ENCODE measurements at places on chromosomes 6 and 20.

- DNase-seq, result no peak
- H3K4me1 ChIP-seq, result peaks cover 26% of the 10 kb centered on the region
- peak overlapping the region; percentile 76 for H3K27ac ChIP-seq
Measured at GRCh38 chr6:20680697-20681165, 146.5 kb downstream of the CDKAL1 start.

GRCh38 chr6:145648149-145648548 lies 87.2 kb downstream of the EPM2A start:
- H3K4me3 ChIP-seq, result no peak overlapping the region
- no peaks in the 10 kb centered on the region for H3K4me1 ChIP-seq

DNA sequence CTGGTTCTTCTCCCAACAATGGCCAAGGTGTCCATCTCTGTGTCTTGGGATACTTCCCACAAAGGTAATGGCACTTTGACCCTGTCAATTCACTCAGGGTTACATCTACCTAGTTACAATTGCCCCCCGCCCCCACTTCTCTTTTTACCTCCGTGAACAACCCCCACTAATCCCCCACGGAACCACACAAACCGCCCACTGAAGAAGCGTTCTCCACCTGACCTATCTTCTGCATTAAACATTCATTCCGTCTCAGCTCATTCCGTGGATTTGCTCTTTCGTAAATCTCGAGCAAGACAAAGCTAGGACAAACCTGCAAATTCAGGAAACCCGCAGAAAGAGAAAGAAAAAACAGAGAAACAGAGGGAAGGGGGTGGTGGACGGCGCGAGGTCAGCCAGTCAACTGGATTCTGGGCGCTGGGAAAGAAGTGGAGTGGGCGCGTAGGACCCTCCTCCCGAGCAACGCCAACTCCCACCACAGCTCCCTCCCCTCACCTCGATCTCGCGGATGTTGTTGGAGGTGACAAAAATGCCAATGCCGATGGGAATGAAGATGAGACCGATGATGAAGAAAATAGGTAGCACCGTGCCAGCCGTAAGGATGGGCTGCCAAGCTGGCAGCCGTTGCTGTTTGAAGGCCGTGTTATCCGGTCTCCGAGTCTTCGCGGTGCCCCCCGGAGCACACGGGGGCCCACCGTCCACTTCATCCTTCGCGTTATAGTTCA lies 523 bp downstream of the TMEM30A start:
- no peak overlapping the region for H3K27ac ChIP-seq
- H3K4me1 ChIP-seq, result peaks cover 47% of the 10 kb centered on the region
- DNase-seq, result no peak
- no peak overlapping the region for H3K4me3 ChIP-seq

DNA sequence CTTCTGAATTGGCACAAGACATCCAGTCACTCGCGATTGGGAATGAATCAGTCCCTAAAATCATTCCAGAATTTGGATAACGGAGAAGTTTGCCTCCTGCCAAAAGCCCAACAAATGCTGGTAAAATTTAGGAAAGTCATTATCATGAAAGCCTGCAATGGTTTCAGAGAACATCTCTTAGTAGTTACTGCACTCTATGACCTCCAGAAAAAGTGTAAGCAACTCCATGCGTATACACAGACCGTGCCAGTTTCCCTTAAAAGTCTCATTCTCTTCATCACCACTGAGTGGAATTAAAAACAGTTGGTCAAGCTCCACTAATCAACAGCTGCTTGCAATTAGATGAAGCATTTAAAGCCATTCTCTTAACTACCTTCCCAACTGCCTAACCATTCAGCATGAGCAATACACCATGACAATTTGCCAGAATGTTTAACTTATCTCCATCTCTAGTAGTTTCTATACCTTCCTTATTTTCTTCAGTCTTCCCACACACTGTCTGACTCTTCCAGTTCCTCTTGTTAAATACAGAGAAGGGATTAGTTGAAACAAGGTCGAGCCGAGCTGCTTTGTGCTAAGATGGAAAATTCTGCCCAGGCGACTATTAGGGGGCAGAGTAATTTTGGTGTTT lies 183.6 kb upstream of the PRDM1 start:
- no peaks in the 10 kb centered on the region for H3K36me3 ChIP-seq
- peaks cover 12% of the 10 kb centered on the region for H3K4me1 ChIP-seq
- H3K27ac ChIP-seq, result no peak overlapping the region
- no peak for DNase-seq
- no peak overlapping the region for H3K4me3 ChIP-seq
- peaks cover 12% of the 10 kb centered on the region for H3K27me3 ChIP-seq

GRCh38 chr20:37194621-37195417 lies 15.5 kb upstream of the MROH8 start:
- peak overlapping the region; percentile 64 for H3K27ac ChIP-seq
- H3K4me3 ChIP-seq, result peak overlapping the region; percentile 40
- H3K27me3 ChIP-seq, result no peaks in the 10 kb centered on the region
- DNase-seq, result no peak
- H3K36me3 ChIP-seq, result peaks cover 26% of the 10 kb centered on the region
- H3K4me1 ChIP-seq, result peaks cover 51% of the 10 kb centered on the region

DNA sequence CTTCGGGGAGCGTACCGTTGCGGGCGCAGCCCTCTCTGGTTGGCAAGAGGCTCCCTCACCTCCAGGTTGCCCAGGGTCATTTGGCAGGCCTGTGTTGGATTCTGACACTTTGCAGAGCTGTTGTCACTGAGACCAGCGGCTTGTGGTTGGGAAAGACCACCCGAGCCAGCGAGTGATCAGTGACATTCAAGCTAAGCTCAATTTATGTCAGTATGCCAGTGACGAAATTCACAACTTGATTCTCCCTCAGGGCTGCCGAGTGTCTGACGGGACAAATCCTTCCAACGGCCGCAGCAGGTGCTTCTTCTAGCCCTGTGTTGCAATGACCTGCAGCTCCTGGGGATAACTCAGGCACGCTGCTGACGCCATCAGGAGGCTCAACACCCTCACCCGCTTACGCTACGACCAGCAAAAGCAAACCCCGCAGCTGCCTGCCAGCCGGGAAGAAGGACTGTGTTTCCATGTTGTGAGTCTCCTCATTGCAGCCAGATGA lies 16.9 kb upstream of the SLC22A2 start:
- H3K27me3 ChIP-seq, result peaks cover 3% of the 10 kb centered on the region
- H3K36me3 ChIP-seq, result no peaks in the 10 kb centered on the region
- H3K4me1 ChIP-seq, result no peaks in the 10 kb centered on the region
- no peak for DNase-seq
- no peak overlapping the region for H3K4me3 ChIP-seq

GRCh38 chr6:149471801-149472200 lies 13.0 kb downstream of the ZC3H12D start:
- DNase-seq, result no peak
- no peak overlapping the region for H3K27ac ChIP-seq
- H3K36me3 ChIP-seq, result peaks cover 32% of the 10 kb centered on the region
- H3K4me3 ChIP-seq, result no peak overlapping the region
- H3K27me3 ChIP-seq, result no peaks in the 10 kb centered on the region

GRCh38 chr20:51371720-51372119 lies 170.8 kb downstream of the NFATC2 start:
- no peak overlapping the region for H3K27ac ChIP-seq
- peaks cover 2% of the 10 kb centered on the region for H3K4me1 ChIP-seq
- no peak for DNase-seq
- no peak overlapping the region for H3K4me3 ChIP-seq
- H3K27me3 ChIP-seq, result no peaks in the 10 kb centered on the region

DNA sequence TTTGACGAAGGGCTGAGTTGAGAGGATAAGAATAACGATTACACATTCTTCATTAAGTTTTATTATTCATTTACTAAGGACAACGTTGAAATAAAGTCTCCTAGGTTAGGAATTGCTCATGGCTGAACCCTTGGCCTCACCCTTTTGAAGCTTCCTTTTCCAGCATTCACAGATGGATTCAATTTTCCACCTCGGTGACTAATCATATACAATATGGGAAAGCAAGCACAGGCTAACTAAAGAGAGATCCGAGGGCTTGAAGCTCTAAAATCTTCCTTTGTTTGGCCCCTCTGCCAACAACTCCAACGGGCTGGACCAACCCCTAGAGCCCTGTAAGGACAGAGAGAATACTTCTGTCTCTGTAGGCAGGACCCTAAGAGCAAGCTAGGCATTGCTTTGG lies 159.5 kb downstream of the SOD2 start:
- H3K27me3 ChIP-seq, result peaks cover 13% of the 10 kb centered on the region
- H3K4me3 ChIP-seq, result no peak overlapping the region
- H3K4me1 ChIP-seq, result no peaks in the 10 kb centered on the region
- no peak overlapping the region for H3K27ac ChIP-seq
- no peak for DNase-seq
- no peaks in the 10 kb centered on the region for H3K36me3 ChIP-seq

GRCh38 chr6:132887204-132887603 lies 72.8 kb downstream of the RPS12 start:
- H3K27me3 ChIP-seq, result peaks cover 5% of the 10 kb centered on the region
- no peak overlapping the region for H3K27ac ChIP-seq
- no peaks in the 10 kb centered on the region for H3K36me3 ChIP-seq
- no peak for DNase-seq

DNA sequence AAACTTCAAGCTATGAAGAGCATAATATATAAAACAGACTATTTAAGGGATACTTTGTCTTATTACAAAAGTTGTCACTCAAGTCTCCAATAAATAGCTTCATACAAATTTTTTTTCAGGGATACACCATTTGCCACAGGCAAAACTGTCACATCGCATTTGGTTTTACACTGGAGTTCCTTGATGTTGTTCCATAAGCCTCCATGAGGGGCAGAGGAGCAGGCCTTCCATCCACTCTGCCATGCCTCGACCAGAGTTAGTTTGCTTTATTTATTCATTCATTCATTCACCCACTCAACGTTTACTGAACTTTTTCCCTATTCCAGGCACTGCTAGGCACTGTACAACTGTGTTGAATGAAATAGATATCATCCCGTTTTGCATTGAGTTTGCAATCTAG lies 246.6 kb downstream of the PHF3 start:
- DNase-seq, result no peak
- no peak overlapping the region for H3K4me3 ChIP-seq
- no peak overlapping the region for H3K27ac ChIP-seq
- H3K27me3 ChIP-seq, result peaks cover 6% of the 10 kb centered on the region
- no peaks in the 10 kb centered on the region for H3K36me3 ChIP-seq

- DNase-seq, result no peak
- no peaks in the 10 kb centered on the region for H3K27me3 ChIP-seq
- H3K4me3 ChIP-seq, result no peak overlapping the region
- H3K27ac ChIP-seq, result no peak overlapping the region
- H3K4me1 ChIP-seq, result peaks cover 10% of the 10 kb centered on the region
Measured at GRCh38 chr20:49885558-49886332, 29.6 kb downstream of the SPATA2 start.
